IMR-90 (cell line): ENCODE measurements at places on chromosomes 13 and 19. TPM values are rescaled to one million over a fixed set of nuclear protein-coding genes. Genes with fewer than 3 reads are reported as not detected.

ZNF560 gene
- 0.90 and 1.1 TPM in 2 replicates for total RNA-seq

SULT2B1 gene
- total RNA-seq: not detected in 2 replicates

ADGRE1 gene
- total RNA-seq: not detected in 2 replicates

C19orf38 gene
- total RNA-seq: 0.18 and 0.28 TPM in 2 replicates

PSG1 gene
- 0.90 and 1.1 TPM in 2 replicates for total RNA-seq

UQCR11 gene
- total RNA-seq: 22.8 and 29.2 TPM in 2 replicates

REX1BD gene
- 14.2 and 19.2 TPM in 2 replicates for total RNA-seq

RNF17 gene
- total RNA-seq: 0.18 and 0.28 TPM in 2 replicates

SERPINE3 gene
- not detected in 2 replicates for total RNA-seq
